Central memory CD8-positive, alpha-beta T cell (primary cell): ENCODE measurements at places on chromosomes 12 and 14.

DNA sequence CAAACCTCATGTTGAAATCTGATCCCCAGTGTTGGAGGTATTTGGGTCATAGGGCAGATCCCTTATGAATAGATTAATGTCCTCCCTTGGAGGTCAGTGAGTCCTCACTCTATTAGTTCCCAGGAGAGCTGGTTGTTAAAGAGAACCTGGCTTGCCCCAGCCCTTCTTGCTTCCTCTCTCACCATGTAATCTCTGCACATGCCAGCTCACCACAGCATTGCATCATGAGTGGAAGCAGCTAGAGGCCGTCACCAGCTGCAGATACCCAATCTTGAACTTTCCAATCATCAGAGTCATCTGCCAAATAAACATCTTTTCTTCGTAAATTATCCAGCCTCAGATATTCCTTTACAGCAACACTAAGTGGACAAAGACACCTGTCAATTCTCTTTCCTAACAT lies 161.8 kb upstream of the IGF1 start:
- no peak for DNase-seq

DNA sequence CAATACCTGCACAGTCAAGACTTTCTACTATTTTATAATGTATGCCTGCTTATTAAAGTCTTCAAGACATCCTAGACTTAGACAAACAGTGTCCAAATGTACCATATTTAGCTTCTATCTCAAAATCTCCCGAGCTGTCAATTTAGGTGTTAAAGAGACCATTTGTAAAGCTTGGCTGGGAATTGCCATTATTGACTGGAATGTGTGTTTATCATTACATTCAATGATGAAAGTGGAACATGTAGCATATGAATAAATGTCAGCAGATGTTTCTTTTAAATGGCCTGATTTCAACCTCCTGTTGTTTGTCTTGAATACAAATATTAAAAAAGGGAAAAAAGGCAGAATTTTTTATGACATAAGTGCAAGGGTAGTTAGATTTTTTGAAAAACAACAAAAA lies 572.3 kb downstream of the PRKD1 start:
- no peak for DNase-seq

- DNase-seq: no peak
Observed at GRCh38 chr14:61406675-61407074, 85.3 kb downstream of the PRKCH start.

DNA sequence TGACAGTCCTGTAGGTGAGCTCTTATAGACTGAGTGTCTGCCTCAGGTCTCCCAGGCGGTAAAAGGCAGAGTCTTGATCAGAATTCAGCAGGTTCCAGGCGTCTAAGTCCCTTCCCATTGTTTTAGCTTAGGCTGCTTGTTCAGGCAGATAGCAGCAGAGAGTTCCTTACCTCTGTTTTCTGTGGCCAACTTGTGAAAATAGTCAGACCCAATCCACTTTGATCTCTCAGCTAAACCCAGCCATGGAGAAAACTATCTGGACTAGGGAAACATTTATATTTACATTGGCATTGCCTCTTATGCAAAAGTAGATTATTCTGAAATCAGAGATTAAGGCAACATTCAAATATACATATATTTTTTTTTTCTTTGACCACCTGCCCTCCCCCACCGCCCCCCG lies 21.4 kb downstream of the CCDC62 start:
- no peak for DNase-seq

DNA sequence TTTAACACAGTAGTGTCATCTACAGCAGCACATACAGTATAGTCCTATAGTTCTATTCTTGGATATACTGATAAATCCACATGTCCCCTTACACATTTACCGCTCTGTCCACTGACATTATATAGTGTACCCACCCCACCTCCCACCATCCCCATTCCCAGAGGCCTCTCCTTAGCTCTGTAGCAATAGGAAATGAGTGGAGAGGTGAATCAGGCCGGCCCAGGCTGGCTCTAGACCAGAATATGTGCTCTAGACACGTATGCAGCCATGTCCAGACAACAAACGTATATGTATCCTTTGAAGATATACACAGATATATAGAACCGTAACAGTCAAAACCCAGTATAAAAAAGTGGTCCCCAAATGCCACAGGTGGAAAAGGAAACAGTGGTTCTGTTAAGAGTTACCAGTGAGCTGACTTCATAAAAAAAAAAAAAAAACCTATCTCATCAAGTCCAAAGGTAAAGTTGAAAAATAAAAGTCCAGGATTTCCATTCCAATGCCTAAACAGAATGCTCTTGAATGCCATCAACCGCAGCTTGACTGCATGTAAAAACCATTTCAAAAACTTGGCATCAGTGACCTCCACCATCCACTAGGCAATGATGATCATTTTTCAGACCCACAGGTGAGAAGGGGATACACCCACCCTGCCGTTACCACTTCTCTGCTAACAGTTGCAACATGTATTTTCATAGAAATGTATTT lies 16.7 kb downstream of the EGLN3 start:
- no peak for DNase-seq

- no peak for DNase-seq
Observed at GRCh38 chr12:67433385-67434175, 164.4 kb downstream of the CAND1 start.

DNA sequence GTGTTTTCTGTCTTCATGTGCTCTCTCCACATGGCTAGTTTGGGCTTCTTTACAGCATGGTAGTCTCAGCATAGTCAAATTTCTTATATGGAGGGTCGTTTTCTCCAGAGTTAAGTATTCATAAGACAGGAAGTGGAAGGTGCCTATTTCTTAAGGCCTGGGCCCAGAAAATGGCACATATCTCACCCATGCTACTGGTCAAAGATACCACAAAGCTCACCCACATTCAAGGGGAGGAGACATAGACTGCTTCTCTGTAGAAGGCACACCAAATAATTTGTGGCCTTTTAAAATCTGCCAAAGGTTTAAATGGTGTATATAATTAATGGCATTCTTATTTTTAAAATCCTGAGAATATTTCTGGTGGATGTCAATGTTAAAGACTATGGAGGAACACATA lies 44.8 kb downstream of the CCDC91 start:
- no peak for DNase-seq

DNA sequence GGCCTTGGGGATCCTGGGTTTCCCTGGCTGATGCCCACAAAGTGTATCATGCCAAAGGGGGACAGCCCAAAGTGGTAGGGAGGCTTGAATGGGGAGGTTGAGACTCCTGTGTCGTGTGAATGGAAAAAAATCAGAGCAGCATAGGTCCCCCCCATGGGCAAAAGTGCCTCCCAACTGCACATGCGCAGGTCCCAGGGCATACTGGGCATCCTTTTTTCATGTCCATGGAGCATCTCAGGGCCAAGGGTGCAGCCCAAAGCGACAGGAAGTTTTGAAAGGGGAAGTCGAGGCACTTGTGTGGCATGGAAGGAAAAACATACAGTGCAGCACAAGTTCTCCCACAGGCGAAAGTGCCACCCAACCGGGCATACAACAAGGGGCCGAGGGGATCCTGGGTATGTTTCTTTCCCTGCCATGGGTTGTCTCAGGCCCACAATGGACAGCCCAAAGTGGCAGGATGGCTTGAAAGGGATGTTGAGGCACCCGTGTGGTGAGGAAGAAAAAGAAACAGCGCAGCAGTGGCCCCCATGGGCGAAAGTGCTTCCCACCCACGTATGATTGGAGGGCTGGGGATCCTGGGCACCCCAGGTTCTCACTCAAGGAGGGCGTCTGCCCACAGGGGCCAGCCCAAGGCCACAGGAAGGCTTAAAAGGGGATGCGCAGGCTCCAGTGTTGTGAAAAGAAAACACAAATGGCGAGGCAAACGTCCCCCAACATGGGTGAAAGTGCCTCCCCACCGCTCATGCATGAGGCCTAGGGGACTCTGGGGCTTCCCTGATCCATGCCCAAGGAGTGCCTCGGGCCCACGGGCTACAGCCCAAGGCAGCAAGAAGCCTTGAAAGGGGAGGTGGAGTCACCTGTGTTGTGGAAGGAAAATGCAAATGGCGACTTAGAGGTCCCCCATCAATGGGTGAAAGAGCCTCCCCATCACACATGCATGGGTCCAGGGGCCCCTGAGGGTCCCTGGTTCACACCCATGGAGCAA lies 573.7 kb downstream of the ALG10 start:
- no peak for DNase-seq
